ENCODE measurements at places on chromosomes 13 and 19.

DNA sequence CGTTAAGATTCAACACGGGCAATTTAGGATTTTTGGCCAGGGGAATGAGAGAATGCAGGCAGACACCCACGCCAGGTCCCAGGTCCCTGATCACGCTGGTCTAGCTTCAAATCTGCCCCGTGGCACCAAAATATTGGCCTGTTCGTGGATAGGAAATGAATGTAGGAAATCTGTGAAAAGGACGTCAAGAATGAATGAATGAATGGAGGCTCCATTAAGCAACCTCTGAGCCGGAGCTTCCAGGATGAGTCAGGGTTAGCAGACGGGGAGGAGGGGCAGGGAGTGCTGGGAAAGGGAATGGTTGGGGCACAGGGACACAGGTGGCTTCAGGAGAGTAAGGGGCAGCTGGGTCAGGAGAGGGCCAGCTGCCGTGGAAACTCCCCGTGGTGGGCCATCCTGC lies 4.2 kb downstream of the SULT2B1 start:
- peak; percentile 69 for DNase-seq

- no peak for DNase-seq
Observed at GRCh38 chr19:41671486-41671885, 16.6 kb downstream of the CEACAM7 start.

DNA sequence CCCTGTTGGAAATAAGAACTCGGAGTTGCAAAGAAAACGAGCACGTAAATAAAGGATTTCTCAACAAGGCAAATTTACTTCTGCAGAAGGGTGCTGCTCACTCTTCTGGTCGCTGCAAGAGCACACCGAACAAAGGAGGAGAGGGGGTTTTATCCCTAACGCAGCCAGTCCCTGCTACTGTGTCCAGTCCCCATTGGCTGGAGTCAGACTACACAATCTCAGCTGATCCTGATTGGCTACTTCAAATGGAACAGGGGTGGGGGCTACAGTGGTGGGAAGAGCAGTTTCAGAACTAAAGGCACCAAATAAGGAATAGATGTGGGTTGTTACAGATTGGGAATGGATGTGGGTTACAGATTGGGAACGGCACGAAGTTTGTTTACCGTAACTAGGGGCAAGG lies 63.9 kb upstream of the MCF2L start:
- no peak for DNase-seq

DNA sequence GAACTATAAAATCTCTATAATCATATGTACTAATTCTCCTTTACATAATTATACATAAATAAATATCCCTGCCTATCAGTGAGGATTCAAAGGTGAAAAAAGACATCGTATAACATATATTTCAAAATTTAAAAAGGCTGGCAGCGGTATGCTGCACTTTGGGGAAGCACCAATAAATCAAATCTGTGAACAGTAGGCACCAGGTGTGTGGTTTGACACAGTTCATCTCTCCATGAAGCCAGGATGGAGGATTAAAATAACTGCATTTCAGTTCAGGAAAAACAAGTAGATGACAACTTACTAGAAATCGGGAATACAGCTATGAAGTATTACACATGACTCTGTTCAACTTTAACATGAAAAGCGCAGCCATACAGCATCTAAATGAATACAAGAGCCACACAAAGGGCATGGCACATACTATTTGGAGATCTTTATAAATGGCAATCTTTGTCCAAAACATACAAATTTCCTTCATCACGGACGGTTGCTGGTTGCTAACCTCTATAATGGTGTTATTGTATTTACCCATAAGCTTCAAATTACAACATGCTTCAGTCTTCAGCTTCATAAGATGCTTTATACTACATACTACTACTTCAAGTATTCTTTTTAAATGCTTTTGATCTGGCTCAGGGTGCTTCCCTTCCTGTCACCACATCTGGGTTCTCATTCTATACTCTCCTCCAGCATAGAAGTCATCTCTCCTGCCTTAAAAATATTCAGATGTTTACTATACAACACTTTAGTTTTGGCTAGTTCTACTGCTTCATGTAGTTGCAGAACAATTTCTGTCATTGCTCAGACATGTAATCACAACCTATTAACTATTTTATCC lies 128.7 kb downstream of the KLF12 start:
- DNase-seq = no peak

DNA sequence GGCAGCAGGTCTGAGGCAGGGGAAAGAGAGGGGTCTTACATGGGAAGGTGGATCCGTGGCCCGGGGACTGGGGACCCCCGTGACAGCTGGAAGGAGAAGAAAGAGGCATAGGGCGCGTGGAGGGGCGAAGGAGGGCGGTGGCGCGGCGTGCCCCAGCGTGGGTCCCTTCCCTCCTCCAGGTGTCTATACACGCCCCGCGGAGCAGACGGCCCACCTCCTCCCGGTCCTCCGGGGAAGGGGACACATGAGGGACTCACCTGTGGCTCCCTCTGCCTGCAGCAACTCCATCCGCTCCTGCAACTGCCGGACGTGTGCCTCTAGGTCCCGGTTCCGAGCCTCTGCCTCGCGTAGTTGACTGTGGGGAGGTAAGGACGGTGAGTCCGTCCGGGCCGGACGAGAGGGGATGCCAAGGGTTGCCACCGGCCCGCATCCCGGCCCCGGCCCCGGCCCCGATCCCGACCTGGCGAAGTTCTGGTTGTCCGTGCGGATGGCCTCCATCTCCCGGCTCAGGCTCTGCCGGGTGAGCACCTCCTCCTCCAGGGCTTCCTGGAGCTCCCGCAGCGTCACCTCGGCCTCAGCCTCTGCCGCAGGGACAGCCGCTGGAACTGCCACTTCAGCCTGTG lies 2.4 kb upstream of the SIX5 start:
- no peak for DNase-seq

DNA sequence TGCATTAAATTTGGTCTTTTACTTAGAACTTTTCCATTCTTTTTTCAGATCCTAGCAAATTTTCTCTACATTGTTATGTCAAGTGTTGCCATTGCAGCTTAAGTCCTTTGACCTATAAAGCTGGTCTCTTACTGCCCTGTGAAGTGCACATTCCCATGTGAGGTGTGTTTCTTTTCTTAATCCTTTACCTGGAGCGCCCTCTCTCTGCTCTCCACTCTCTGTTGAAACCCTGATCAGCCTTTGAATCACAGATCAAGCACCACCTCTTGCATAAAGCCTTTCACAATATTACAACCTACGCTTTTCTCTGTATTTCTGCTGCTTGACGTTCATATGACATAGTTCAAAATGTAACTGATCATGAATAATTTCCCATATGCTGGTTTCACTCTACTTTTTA lies 84.8 kb downstream of the PCDH17 start:
- no peak for DNase-seq

- peak; percentile 69 for DNase-seq
Observed at GRCh38 chr19:16386619-16387240, 62.1 kb downstream of the KLF2 start.

Measured in IMR-90 (cell line).